Gastrocnemius medialis (tissue), 4 donors: ENCODE measurements at places on chromosomes 16 and 17. TPM values are rescaled to one million over a fixed set of nuclear protein-coding genes. Genes with fewer than 3 reads are reported as not detected.

SNN gene
- 22.5 TPM for total RNA-seq

- DNase-seq: no peak
Observed at GRCh38 chr17:81928544-81929252, 1.2 kb upstream of the MAFG start.

GRCh38 chr17:1090465-1091189 lies 89.2 kb downstream of the ABR start:
- no peak for DNase-seq

DNA sequence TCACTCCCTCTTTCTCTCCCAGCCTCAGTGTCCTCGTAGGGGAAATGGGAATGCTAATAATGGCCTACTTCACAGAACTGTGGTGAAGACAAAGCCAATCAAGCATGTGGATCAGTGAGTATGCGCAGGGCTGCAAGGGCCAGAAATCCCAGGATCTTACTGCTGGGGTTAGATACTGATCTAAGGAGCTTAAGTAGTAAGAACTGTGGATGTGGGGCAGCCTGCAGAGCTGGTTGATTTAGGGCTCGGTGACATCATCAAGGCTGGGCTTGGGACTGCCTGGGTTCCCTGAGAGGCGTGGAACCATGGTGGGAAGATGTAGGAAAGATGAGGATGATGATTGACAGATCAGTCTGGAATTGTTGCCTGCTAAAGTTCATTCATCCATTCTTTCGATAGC lies 25.6 kb downstream of the GOSR2 start:
- no peak for DNase-seq

DNA sequence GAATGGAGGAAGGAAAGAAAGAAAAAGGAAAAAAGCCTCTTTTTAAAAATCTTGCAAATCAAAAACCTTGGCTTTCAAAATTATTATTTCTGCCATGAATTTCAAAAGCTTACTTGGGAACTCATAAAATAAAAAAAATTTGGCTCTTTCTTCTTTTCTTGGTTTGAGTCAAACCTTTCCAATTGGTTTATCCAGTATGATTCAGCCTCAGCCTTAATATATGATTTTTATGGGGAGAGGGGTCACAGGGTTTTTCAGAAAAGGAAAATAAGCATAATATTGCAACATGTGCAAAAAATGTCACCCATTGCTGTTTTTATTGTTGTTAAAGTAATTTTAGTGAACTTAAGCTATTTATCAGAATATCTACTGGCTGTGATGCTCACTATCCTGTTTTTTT lies 31.2 kb upstream of the HAPSTR1 start:
- no peak for DNase-seq

MEOX1 gene
- 4.0 TPM for total RNA-seq

KRT39 gene
- not detected for total RNA-seq

GRB7 gene
- total RNA-seq: not detected

- no peak for DNase-seq
Observed at GRCh38 chr16:46899443-46900143, 15.4 kb downstream of the GPT2 start.

DNA sequence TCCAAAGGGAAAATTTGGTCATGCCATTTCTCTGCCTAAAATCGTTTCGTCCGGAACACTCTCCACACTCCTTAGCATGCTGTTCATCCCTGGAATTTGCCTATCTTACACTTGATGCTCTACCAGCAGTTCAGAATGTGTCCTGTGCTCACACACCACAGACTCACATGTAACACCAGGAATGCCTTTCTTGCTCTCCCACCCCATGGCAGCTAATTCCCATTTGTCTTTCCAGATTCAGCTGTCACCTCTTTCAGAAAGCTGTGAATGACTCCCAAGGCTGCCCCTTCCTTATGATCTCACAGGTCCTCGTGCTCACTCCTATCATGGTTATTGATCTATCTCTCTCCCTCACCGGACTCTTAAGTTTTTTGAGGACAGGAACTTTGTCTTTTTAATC lies 38.1 kb downstream of the HYDIN start:
- DNase-seq: no peak

PRR29 gene
- not detected for total RNA-seq

GRCh38 chr16:55754056-55754455 lies 78.8 kb downstream of the CES1 start:
- DNase-seq: no peak

DNA sequence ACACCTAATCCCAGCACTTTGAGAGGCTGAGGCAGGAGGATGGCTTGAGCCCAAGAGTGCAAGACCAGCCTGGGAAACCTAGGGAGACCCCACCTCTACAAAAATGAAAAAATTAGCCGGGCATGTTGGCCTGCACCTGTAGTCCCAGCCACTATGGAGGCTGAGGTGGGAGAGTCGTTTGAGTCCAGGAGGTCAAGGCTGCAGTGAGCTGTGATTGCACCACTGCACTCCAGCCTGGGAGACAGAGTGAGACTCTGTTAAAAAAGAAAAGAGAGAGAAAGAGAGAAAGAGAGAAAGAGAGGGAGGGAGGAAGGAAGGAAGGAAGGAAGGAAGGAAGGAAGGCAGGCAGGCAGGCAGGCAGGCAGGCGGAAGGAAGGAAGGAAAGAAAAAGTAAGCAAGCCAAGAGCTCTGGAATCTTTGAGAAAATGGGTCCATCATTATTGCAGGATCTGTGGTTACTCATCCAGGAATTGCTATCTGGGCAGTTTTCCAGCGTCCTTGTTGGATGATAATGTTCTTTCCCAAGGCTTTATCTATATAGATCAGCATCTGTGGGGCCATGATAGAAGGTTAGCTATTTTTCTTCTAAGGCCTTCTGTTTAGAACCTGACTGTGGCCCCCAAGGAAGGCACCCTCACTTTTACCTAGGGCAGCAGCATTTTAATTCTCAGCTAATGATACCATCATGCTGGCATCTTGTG lies 533.2 kb upstream of the CDH5 start:
- DNase-seq: no peak

DNA sequence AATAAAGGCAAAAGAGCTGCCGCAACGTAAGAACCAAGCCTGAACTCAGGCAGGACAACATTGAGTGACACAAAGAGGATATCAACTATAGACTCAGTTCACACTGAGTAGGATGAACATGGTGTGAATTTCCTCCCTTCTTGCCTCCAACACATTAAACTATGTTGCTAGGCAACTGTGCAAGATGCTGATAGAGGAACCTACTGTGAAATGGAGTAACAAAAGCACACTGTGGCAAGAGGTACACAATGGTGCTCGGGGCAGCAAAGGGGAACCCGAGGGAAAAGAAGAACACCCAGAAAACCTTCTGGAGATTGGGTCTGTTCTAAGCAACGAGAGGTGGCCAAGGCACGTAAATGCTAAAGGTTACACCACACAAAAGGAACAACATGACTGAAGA lies 34.1 kb downstream of the GRB2 start:
- DNase-seq: no peak

- no peak for DNase-seq
Observed at GRCh38 chr17:79046197-79046915, 22.4 kb downstream of the C1QTNF1 start.

GRCh38 chr17:17062866-17063265 lies 20.6 kb downstream of the MPRIP start:
- DNase-seq: no peak

GINS2 gene
- 0.33 TPM for total RNA-seq

CSH1 gene
- total RNA-seq: not detected

CES3 gene
- total RNA-seq: 30.3 TPM

DNA sequence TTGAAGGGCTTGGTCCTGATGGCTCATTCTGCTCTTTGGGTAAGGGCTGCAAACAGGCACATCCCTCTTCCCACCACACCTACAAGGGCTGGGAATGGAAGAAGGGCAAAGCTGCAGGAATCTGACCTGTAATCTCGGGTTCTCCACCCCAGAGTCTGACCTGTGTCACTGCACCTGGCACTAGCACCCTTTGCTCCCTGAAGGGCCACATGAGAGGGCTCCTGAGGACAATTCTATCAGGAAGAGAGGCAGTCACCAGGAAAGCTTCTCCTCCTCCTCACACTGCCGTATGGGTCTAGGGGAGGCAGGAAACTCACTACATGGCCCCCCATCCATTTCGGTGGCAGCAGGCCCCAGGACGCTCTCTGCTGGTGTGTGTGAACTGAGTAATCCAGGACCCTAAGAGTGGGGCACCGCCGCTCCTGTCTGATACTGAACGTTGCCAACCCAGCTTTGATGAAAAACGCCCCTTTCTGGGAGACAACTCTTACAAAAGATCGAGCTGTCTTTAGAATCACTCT lies 26.4 kb downstream of the TTLL6 start:
- DNase-seq: no peak

DNA sequence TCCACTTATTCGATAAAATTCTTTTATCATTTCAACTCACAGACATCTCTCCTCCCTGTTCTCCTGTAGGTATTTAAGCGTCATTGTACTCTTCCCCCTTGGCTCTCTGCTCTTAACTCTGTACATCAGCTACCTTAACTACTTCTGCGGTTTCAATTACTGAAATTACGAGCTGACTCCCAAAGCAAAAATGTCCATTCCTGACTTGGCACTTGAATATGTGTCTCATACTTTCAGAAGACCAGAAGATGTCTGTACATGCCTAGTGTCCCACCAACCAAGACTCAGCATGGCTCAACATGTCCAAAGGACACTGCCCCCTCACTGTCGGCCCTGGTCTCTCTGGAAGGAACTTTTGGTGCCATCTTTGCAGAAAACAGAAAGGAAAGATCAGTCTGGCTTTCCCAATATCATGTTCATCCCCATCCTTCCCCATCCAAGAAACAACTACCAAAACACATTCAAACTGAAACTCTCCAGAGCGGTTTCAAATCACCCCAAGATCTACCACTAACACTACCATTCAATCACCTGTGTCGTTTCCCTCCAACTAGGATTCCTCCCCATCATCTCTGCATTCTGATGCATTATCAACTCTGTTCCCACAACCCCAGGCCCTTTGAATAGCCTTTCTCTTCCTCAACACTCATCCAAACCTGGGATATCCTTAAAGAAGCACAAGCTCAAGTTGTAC lies 74.9 kb downstream of the ZFHX3 start:
- no peak for DNase-seq

- no peak for DNase-seq
Observed at GRCh38 chr16:73527187-73527586, 479.3 kb upstream of the ZFHX3 start.

DNA sequence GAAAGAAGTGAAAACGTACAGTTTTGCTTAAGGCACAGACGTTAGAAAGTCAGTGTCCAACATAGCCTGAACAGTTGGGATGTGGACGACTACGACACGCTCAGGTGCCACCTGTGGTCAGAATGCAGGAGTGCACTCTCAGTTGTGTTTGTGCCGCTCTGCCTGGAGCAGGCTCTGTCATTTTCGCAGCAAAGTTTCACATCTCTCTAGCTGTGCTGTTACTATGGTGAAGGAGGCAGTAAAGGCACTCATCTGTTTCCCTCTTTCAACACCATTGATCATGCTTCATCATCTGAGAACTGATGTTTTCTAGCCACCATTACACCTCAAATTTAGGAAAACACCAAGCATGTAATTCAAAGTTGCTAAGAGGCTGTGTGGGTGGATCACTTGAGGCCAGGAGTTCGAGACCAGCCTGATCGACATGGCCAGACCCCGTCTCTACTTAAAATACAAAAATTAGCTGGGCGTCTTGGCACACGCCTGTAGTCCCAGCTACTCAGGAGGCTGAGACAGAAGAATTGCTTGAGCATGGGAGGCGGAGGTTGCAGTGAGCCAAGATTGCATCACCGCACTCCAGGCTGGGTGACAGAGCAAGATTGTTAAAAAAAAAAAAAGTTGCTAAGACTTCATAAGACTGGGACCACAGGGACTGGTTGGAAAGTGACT lies 44.9 kb upstream of the DNAJA2 start:
- DNase-seq: no peak

- peak; percentile 79 for DNase-seq
Observed at GRCh38 chr17:3893003-3893719, at the start of gene CAMKK1. TSS of gene CAMKK1 (minus strand) at chr17:3893053. CDS start at chr17:3885687, 7,366 bp downstream.

DNA sequence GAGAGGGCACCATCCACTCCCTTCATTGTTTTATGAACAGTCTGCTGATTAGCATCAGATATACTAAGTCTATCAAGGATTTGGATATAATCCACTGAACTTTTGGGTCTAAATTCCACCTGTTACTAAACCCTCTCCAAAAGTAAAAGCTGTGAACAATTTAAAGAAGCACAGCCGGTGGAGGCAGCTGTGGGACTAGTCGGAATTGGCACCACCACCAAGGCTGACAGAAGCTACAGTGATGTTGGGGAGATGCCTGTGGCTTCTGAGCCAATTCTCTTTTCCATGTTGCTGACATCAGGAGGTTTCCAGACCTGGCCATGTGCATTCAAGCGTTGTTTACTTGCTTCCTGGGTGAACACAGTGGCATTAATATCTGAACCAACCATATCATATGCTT lies 679.0 kb upstream of the CA10 start:
- no peak for DNase-seq

DNA sequence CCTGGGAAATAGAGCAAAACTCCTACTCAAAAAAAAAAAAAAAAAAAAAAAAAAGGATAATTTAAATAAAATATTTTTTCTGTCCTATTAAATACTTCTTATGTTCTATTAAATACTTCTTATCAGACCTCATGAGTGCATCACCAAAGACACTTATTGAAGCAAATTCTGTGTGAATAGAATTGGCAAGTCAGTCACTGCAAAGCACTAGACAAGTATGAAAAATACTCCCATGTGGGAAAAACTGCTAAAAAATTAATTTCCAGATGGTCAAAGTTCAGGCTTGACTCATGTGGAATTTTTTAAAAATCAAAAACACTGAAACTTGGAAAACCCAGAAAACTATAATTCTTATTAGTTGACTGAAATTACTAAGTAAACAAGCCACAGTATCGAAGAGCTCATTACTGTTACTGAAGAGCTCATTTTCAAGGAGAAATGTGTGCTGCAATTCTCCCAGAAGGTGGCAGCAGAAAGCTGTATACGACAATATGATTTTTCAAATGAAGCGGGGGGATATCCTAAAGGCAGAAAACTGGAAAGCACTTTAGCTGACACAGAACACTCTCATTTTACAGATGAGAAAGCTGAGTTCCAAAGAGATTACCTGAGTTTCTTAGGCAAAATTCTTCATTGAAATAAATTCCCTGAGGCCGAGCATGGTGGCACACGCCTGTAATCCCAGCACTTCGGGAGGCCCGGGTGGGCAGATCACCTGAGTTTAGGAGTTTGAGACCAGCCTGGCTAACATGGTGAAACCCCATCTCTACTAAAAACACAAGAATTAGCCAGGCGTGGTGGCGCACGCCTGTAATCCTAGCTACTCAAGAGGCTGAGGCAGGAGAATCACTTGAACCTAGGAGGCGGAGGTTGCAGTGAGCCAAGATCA lies 15.9 kb upstream of the FBXO47 start:
- no peak for DNase-seq

DNA sequence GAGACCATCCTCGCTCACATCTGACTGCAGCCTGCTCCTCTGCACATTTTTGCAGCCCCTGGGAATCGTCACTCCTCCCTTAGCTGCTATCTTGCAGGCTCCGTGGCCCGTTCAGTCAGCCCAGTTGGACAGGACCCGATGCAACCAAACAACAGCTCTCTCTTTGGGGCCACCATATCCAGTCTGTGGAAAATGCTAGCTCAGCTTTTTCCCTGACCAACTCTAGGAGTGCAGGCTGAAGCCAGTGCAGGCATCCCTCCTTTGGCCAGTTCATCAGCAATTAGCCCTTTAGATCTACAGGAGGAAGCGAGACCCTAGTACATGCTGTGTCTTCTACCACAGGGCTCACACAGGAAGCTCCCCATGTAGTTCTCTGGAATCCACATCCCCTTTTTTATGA lies 182.1 kb downstream of the HS3ST3A1 start:
- no peak for DNase-seq

- no peak for DNase-seq
Observed at GRCh38 chr17:231191-231965, 49.9 kb upstream of the DOC2B start.

- DNase-seq: no peak
Observed at GRCh38 chr16:54703339-54703738, 227.3 kb upstream of the IRX5 start.
